Dermis lymphatic vessel endothelial cell (primary cell): ENCODE measurements at places on chromosomes 4 and X. TPM values are rescaled to one million over a fixed set of nuclear protein-coding genes. Genes with fewer than 3 reads are reported as not detected.

Gene ARSJ
- 10.1 and 15.7 TPM in 2 replicates for total RNA-seq

Gene CYTL1
- 5.5 and 13.9 TPM in 2 replicates for total RNA-seq

Gene ARSD
- total RNA-seq = 18.1 and 18.4 TPM in 2 replicates

Gene S100P
- 0.54 TPM in 1 of 2 replicates, not detected in the other for total RNA-seq

Gene TLR3
- total RNA-seq = 0.54 and 0.60 TPM in 2 replicates

Gene GPR78
- not detected in 2 replicates for total RNA-seq

Gene GCNA
- 0.98 and 1.5 TPM in 2 replicates for total RNA-seq
